ENCODE measurements at places on chromosomes 3 and 15.

- DNase-seq: no peak
Measured at GRCh38 chr3:20055020-20055775, 15.0 kb downstream of the KAT2B start.

GRCh38 chr3:5096336-5097008 lies 25.6 kb upstream of the ARL8B start:
- no peak for DNase-seq

DNA sequence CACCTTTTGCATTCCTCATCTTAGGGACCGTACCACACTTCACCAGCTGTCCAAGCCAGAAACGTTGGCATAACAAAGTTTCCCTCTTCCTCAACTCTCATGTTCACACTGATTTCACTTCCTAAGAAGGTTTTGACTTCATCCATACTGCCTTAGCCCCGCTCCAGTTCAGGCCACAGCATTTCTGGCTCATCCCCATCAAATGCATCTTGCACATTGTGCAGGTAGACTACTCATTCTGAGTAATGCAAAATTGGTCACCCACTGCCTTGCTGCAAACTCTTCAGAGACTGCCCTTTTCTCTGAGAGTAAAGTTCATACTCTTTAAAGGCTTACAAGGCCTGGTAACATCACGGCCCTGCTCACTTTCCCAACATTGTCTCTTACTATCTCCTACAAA lies 8.8 kb downstream of the NUSAP1 start:
- DNase-seq: no peak

DNA sequence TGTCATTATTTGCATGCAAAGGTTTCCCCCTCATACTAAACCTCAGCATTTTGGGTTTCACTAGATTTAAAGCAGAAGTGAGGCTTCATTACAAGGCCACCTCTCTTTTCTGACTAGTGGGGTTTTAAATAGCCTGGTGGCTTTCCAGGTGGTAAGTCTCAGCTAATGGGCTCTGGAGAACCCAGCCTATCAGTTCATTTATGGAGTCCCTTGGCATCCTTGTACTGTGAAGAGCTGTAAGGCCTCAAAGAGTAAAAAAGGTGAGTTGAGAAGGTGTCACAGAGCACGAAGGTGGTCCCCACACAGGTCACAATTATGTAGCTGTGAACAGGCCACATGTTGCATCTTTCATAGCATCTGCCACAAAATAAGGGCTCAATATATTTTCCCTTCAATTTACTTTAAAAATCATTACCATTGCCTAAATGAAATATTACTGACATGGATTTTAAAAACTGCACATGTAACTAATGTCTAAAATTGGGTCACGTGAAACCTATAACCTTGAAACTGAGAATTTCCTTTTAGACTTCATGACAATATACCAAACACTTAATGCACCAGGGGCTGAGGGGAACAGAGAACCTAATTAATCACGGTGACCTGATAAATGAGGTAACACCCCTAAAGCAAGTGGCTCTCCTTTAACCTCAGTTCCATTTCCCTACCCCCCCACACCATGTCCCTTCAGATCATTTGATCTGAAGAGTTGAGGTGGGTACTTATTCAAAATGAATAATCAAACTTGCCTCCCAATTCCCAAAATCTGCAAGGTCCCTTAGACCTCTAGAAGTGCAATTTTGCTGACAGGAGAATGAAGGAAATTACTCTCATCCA lies 1.3 kb downstream of the NGLY1 start:
- DNase-seq: no peak

DNA sequence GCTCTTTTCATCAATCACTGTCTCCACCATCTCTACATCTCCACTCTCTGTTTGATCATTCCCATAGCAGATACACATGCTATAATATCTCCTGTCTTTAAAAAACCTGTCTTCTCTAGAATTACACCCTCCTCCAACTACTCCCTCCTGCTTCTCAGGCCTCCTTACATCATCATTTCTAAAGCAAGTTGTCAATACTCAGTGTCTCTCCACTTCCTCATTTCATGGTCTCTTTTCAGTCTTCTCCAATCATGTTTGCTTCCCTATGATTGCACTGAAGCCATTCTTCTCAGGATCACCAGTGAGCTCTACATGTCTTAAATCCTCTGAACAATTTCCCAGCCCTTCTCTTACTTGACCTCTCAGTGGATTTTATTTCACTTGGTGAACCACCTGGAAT lies 87.0 kb upstream of the ZNF280D start:
- DNase-seq: no peak

DNA sequence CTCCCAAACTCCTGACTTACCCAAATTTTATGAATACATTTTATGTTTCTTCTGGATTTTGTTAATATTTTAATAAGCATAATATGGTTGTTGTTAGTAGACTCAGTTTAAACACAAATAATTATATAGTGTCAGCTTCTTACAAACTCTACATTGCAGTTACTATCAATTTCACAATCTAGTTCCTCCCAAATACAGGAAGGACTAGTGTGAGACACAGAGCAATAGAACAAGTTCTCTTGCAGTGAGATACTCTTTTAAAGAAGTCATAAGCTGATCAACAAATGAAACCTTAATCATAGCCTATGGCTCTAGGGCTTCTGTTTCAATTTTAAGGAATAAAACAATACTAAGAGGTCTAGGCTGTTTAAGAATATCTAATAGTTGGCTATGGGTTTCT lies 86.1 kb downstream of the SAMMSON start:
- no peak for DNase-seq
